Sigmoid colon (tissue), 7 donors: ENCODE measurements at places on chromosomes 13 and 19. TPM values are rescaled to one million over a fixed set of nuclear protein-coding genes. Genes with fewer than 3 reads are reported as not detected.

The SMIM44 gene
- total RNA-seq, result not detected

The ALOX5AP gene
- 19.3 TPM for total RNA-seq

The SIX5 gene
- 17.4 TPM for total RNA-seq

The TSSK6 gene
- 3.3 TPM for total RNA-seq

The DMKN gene
- 6.1 TPM for total RNA-seq

The SLC7A9 gene
- 0.36 TPM for total RNA-seq
